ENCODE measurements at places on chromosomes 2 and 18. TPM values are rescaled to one million over a fixed set of nuclear protein-coding genes. Genes with fewer than 3 reads are reported as not detected.

GRCh38 chr2:146530886-146531285, 1313.9 kb upstream of the ACVR2A start:
- no peak for DNase-seq

DNA sequence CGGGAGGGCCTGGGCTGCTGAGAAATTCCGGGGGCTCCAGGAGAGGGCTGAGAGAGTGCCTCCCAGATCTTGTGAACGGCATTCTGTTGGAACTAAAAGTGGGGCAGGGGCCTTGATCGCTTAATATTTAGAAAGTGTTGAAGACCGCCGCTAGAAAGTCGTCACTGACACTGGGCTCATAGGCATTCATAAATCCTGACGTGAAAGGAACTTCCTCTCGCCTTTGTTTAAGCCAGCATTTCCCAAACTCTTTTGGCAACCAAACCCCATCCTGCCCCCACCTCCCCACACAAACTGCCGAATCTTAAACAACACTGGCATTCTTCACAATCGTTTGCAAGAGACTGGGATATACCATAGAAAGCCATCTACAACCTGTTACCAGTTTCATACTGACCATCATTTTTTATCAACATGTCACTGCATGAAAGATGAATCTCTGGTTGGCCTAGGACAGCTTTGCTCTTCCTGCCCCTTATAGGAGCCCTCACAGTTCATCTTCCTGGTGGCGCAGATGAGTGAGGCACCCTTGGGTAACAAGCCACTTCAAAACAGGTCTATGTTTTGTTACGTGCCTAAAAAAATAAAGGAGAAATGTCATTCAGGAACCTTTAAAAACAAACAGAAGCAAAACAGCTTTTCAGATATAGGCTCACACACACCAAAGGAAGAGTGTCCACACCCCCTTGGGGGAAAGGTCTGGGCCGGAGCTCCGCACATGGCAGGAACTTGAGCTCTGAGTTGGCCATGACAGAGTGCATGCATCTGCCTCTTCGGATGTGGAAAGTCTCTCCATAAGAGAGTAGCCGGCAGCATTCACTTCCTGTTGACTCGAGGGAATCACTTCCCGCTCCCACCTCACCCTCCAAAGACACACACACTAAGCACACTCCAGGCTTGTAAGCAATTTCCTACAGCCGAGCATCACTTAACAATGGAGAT, 13.0 kb downstream of the MTERF4 start:
- no peak for DNase-seq

- no peak for DNase-seq
Observed at GRCh38 chr2:198012025-198012424, 207.6 kb downstream of the PLCL1 start.

DNA sequence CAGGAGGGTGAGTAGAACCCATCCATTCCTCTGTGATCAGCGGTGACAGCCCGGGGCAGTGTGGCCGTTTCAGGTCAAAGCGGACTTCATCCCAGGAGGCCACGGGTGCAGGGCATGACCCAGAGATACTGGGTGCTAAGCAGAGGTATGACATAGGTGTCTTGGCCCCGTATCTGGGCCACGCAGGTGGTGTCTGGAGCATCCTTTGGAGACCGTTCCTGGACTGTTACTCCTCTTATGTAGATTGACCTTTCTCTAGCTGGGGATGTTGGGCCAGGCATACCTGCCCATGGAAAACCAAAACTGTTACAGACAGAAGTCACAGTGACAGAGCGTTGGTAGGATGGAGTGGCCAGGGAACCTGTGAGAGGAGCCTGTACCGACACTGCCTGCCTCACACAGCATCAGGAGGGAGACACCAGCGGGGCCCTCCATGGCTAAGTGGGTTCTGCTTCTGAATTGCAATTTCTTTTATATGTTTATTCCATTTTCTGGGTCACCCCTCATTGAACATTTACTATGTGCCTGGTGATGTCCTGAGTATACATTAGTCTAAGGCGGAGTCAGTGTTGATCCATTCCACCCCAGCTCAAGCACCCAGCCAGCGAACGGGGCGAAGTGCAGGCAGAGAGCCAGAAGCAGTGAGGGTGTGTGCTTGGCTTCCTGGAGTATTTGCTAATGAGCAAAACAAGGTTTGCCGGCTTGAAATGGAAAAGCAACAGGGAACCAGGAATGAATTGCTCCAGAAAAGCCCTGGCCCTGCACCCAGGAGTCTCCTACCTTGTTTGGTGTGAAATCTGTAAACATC, 141.7 kb downstream of the SH3RF3 start:
- no peak for DNase-seq

DNA sequence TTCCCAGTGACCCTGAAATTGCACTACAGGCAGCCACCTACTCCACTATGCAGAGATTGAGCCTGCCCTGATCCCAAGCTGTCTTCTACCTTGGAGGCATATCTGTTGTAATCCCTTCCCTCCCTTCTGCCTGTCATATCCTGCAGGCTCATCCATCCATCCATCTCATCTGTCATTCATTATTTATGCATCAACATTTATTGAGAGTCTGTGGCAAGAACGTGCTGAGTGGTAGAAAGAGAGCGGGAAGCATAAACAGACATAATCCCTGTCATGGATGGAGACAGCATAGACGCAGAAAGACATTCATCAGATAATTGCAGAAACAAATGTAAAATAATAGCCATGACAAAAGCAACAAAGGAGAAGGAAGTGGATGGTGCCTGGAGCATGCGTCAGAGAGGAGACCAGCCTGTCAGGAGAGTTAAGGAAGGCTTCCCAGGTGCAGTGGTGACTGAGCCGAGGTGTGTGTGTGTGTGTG, 110.7 kb upstream of the STPG4 start:
- DNase-seq = no peak

GRCh38 chr2:31286230-31286629, 52.3 kb downstream of the EHD3 start:
- DNase-seq = no peak

GRCh38 chr2:215002500-215002899, 135.9 kb downstream of the ABCA12 start:
- DNase-seq = no peak

DNA sequence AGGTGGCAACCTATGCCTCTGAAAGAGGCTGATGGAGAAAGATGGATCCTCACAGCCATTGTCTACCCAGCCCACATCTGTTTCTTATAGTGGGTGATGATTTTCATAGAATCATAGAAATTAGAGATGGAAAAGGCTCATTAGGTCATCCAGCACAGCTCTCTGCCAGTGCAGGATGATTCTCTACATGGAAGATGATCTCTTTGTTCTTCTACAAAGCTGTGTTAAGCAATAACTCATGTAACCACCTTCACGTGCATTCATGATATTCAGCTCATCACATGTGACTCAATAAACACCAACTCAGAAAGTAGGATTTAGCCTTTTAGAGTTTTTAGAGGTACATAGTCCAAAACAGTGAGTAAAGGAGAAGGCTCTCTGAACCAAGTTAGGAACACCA, 539.4 kb upstream of the ID2 start:
- no peak for DNase-seq

CNGA3 gene
- 0.02 TPM for polyA plus RNA-seq

SERPINB12 gene
- polyA plus RNA-seq = not detected
